A673 (cell line): ENCODE measurements at places on chromosomes 6 and 20. TPM values are rescaled to one million over a fixed set of nuclear protein-coding genes. Genes with fewer than 3 reads are reported as not detected.

GRCh38 chr20:46970937-46971630, 76.4 kb downstream of the EYA2 start:
- DNase-seq = peak; percentile 45

DNA sequence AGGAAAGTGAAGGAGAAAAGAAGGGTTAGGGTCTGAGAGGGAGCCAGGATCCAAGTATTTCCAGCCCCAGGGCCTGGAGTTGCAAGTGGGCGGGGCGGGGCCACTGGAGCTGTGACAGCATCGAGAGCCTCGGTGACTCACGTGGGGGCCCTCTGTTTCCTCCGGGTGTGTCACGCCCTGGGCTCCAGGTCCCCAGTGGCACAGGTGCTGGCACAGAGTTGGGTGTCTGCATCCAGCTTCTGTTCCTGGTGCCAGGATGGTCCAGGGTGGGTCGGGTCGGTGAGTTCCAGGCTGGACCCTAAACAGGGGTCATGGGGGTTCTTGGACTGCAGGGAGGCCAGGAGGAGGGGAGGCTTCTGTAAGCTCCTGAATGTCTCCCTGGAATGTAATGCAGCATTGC, 16.7 kb downstream of the RAET1L start:
- no peak for DNase-seq

GRCh38 chr6:6494677-6495076, 93.8 kb upstream of the LY86 start:
- DNase-seq = peak; percentile 83

GRCh38 chr6:39891976-39892375, 42.3 kb downstream of the MOCS1 start:
- DNase-seq = no peak

DNA sequence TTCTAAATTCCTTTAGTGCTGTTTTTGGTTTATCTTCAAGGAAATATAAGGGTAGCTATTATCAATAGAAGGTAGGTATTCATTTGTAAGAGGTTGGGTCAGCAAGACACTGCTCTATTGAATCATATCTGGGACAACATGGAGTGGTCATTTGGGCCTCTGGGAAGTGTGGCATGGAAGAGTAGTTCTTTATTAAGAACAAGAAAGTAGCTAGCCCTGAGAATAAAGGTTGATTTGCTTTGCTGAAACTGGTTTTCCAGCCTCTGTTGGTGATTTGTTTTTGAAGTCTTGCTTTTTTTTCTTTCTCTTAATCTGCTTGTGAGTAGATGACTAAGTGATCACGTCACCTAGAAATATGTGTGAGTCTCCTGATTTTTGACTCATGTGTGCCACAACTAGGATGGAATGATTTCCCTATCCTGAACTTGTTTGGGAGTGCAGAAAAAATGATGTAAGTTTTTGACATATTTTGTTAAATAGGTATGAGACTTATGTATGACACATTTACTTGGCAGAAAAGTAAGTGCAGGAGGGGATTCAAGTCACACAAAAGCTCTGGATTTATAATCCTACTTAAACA, 381.8 kb downstream of the CENPW start:
- no peak for DNase-seq

GRCh38 chr6:40477246-40478126, 109.7 kb downstream of the LRFN2 start:
- DNase-seq = peak; percentile 99

- DNase-seq = no peak
Measured at GRCh38 chr20:43065299-43065698, 124.4 kb downstream of the PTPRT start.

- peak; percentile 4 for DNase-seq
Measured at GRCh38 chr6:48449002-48449401, 338.0 kb upstream of the PTCHD4 start.

TMC2 gene
- total RNA-seq = not detected in 2 replicates

CGAS gene
- 4.2 and 4.6 TPM in 2 replicates for total RNA-seq
